ENCODE measurements at places on chromosomes 12 and 14.

DNA sequence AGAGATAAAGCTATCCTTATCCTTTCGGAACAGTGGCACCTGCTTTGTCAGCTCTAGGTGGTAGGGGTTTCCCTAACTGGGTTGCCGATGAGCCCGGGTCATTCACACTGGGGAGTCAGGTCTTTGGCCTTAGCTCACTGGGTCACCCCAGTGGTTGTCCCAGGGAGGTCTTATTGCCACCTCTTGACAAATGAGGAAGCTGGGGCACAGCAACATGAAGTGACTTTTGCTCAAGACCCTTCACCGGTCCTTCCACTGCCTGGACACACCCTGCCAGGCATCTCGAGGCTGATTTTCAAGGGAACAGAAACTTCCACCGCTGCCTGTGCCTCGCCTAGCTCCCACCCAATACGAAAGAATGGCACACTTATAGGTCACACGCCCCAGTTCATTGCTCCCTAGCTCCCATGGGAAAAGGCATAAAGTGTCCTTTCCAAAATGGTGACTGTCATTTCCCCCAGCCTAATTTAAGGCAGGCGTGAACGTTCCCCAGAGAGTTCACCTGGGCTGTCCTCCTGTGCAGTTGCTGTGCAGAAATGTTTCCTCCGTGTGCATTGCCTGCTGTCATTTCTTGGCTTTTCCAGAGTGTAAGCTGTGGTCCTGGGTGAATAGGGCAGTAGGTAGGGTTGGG lies 156.1 kb upstream of the CCND2 start:
- DNase-seq: no peak

- DNase-seq: no peak
These were observed 40.3 kb downstream of the RIMBP2 start for GRCh38 chr12:130675791-130676190.

- no peak for DNase-seq
These were observed 118.5 kb upstream of the C14orf180 start for GRCh38 chr14:104460791-104461651.

GRCh38 chr12:72889791-72890190 lies 617.6 kb downstream of the TRHDE start:
- no peak for DNase-seq

DNA sequence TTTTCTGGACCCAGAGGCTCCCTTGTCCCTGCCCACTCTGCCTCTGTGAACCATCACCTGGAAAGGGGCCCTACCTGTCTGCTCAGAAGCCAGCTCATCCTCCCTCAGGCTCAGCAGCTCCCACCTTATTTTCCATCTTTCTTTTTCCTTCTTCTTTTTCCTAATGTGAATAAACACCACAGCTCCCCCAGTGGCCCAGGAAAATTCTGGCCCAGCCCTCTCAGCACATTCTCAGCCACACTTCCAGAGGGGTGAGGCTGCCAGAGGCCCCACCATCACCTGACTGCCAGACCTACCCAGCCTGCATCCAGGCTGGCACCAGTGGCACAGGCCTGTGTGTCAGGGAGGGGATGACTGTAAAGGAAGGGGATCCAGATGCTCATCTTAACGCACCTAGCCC lies 23.0 kb downstream of the ZFHX2 start:
- no peak for DNase-seq

GRCh38 chr14:81474685-81475324 lies 58.8 kb downstream of the SEL1L start:
- DNase-seq: no peak

Measured in T47D (cell line).